8988T (cell line): ENCODE measurements at places on chromosomes 1 and 21.

GRCh38 chr1:238063454-238063853 is 172.7 kb upstream of the ZP4 start:
- no peak for DNase-seq

DNA sequence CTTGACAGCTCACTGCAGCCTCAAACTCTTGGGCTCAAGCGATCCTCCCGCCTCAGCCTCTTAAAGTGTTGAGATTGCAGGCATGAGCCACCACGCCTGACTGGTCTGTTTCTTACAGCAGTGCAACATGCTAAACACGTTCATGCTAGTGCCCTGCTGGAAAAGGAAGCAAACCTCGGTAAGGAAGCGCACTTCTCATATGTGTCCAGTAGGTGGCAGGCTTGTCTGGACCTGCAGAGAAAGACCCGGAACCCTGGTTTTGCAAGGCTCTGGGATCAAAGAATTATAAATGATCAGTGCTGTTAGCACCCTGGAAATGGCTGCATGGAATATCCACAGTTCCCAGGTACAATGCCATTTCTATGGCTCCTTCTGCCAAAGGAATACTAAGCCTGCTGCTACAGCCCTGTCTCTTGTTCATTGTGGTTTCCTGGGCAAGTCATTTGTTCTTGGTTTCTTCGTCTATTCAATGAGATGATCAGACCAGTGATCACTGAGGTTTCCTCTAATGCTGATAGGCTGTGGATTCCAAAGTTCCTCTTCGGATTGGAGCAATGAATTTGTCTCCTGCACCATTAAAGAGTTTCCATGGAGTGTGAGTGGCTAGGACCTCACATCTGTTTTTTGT is 15.9 kb downstream of the RNU5D-1 start:
- peak; percentile 56 for DNase-seq

DNA sequence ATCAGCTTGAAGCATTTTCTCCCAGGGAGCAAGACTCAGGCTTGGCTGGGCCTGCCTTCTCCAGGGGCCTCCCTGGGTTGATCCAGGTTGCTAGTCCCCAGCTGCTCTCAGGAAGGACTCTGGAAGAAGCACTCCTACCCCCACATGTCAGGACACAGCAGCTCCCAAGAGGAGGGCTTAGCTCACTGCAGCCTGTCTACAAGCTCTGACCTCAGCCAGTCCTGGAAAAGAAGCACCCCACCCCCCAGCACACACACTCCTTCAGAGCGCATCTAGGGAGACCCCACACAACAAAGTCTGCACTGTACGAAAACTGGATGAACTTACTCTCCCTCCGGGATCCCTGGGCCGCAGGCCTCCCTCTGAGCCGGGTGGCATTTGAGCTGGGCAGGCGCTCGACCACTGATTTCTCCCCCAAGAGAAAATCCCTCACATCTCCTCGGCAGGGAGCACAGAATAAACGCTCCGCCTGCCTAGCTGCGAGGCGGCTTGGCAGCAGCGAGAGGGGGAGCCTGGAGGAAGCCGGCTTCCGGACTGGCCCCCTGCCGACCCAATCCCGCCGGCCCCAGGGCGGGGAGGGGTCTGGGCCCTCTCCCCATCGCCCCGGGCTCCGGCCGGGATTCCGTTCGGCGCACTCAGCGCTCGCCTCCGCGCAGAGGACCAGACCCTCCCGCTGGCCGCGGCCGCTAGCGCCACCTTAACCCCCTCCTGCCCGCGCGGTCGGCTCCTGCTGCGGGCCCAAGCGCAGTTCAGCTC is at the start of gene KCNA2:
Gene KCNA2 (minus strand): TSS at position 458 of the 756 bp plus-strand sequence. CDS start 1,576 bp downstream, outside the sequence.
- no peak for DNase-seq

DNA sequence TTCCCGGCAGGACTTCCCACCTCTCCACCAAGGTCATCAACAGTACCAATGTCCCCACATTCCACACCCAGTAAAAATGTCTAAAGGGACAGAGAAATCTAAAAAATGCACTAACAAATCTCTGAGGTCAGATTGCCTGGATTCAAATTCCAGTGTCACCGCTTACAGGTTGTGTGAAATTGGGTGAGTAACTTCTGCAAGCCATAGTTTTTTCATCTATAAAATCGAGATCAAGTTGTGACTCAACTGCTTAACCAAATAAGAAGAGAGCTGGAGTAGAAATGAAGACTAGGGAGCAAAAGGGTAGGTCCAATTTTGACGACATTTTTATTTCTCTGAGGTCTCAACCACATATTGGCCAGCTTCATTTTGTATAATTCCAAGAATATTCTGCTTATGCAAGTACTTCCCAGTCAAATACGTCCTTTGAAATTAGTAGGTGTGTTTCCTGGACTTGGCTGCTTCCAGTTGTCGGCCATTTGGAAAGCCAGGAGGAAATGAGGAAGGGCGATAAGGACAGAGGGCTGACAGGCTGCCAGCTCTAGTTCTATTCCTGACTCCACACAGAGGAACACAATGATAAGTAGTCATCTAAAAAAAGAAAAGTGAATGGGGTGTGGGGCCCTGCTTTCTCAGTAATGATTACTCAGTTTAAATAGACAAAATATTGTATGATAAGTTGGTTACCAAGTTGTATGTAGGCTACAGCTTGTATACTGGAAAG is 57.7 kb upstream of the ZC3H11B start:
- DNase-seq = no peak

- DNase-seq = no peak
Observed at GRCh38 chr1:244159646-244160045, 108.6 kb downstream of the ZBTB18 start.

DNA sequence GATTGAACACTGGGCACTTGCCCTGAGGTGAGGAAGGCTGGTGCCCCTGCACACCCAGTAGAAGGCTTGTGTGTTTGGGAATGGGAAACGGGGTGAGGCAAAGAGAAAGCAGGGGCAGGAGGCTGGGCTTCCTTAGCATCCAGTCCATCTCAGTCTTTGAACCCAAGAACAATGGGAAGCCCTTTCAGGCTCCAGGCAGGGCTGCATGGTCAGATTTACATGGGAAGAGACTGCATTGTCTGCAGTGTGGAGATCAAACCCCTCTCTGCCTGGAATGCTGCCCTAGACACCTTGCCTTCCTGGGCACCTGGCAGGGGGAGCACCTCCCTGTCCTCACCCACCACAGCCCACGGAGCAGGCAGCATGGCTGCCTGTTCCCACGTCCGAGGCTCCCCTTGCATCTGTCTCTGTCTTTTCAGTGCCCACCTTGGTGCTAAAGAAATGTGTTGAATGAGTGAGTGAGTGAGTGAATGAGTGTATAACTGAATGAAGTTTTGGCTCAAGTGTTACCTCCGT is 268.5 kb downstream of the GRIK3 start:
- DNase-seq = no peak

DNA sequence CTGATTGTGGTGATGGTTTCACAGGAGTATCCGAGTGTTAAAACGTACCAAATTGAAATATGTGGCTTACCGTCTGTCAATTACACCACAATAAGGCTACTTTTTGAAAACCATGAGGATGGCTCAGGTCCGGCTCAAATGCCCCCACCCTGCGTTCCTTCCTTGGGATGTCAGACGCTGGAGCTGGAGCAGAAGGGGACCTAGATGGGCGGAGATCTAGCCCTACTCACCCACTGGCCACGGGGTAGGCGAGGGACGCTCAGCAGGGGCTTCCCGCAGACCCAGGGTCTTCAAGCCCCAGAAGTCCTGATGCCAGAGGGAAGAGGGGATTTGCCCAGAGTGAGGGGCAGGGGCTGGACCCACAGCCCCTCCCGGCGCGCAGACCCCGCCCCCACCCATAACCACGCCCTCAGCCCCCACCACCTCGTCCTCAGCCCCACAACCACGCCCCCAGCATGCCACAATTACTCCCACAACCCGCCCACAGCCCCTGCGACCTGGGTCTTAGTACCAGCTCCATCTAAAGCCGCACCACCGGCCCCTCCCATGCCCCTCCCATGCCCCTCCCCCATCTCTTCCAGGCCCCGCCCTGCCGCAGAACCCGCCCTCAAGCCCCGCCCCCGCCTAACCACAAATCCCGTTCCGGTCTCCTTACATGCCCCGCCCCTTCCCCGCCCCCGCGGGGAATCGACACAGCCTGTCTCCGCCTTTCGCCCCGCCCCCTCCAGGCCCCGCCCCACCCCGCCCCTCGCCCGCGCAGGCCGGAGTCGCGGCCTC is at the start of gene LRRC3:
Gene LRRC3 (plus strand): TSS at position 764 of the 777 bp plus-strand sequence. CDS start 1,135 bp downstream, outside the sequence.
- DNase-seq = peak; percentile 87

DNA sequence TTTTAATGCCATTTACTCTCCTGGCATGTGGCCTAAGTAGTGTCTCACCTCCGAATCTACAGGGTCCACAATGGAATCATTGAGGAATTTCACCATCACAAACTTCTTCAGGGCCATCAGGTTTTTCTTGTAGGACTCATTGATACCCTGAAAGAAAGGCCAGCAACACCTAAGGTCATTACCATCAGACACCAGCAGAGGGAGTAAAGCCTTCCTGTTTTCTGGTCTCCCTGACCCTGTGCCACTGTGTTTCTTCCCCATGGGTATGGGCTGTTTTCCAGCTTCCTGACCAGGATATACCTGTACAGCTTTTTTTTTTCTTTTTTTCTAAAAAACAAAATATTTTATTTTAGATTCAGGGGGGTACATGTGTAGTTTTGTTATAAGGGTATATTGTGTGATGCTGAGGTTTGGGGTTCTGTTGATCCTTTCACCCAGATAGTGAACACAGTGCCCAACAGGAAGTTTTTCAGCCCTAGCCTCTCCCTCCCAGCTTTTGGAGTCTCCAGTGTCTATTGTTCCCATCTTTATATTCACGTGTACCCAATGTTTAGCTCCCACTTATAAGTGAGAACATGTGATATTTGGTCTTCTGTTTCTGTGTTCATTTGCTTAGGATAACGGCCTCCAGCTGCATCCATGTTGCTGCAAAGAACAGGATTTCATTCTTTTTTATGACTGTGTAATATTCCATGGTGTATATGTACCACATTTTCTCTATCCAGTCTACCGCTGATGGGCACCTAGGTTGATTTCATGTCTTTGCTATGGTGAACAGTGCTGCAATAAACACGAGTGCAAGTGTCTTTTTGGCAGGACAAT is 18.3 kb downstream of the PPT1 start:
- DNase-seq = no peak

DNA sequence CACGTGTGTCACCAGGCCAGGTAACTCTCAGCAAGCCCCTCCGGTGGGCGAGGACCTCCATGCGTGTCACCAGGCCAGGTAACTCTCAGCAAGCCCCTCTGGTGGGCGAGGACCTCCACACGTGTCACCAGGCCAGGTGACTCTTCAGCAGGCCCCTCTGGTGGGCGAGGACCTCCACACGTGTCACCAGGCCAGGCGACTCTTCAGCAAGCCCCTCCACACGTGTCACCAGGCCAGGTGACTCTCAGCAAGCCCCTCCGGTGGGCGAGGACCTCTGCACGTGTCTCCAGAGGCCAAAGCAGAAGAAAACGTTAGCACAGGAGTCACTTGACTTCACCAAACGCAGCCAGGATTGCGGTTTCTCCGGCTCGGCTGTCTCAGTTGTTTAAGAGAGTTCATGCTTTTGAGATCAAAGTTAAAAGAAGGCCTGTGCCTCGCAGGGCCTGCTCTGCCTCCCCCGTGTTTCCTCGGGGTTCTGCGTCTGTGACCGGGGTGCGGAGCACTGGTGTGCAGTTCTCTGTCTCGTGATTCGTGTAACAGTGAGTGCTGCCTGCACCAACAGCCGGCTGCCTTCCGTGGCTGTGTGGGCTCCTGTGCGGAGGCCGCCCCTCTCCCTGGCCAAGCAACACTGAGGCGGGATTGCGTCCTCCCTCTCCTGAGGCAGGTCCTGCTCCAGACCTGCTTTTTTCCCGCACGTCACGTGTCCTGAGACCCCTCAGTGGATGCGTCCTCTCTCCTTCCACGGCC is 56.6 kb downstream of the PRKCZ start:
- DNase-seq = no peak

GRCh38 chr21:29124645-29125044 is 5.8 kb upstream of the MAP3K7CL start:
- no peak for DNase-seq

DNA sequence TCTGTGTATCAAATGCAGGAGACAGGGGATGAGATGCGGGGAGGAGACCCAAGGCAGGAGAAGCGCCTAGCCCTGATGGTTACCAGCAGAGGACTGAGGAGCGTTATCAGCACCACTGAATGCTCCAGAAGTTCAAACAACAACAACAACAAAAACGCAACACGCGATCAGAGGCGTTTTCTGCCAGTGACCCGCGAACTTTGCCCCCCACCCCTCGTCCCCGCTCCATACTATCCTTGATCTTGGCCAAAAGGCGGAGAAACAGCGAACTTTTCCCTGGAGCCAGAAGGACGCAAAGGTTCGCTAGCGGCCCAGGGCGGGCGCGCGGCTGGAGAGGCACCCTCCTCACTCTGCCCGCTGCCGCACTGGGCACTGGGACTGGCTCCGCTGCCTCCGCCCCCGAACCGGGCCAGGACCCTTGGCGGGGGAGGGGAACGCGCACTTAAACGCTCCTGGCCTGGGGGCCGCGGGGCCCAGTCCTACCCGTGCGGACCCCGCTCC is 699 bp downstream of the ECHDC2 start:
- no peak for DNase-seq

DNA sequence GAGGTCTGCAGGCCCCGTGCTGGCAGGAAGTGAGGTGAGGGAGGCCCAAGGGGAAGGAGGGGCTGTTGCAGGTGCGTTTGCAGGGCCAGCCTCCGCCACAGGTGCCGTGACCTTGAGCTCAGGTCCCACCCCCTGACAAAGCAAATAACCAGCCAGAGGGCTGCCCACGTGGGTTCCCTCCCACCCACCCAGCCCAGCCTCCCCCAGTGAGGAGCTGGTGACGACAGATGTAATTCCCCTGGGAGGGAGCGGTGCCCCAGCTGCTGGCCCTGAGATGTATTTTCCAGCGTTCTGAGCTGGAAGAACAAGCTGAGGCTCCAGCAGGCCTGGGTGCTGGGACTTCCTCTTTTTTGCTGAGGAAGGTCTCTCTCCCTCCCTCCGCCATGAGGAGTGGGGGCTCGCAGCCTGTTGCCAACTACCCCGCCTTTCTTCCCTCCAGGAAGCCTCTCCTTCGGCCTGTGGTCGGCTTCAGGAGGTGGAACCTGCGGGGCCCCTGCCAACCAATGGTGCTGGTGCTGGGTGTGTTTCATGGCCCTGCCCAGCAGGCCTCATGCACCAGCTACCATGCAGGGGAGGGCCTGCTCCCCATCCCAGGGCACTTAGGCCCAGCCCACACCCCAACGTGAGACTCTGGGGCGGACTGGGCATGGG is 153.2 kb downstream of the PRDM16 start:
- no peak for DNase-seq

- no peak for DNase-seq
Observed at GRCh38 chr1:96414598-96414997, 307.0 kb upstream of the PTBP2 start.

GRCh38 chr1:8314346-8315280 is 3.3 kb upstream of the SLC45A1 start:
- DNase-seq = peak; percentile 72

DNA sequence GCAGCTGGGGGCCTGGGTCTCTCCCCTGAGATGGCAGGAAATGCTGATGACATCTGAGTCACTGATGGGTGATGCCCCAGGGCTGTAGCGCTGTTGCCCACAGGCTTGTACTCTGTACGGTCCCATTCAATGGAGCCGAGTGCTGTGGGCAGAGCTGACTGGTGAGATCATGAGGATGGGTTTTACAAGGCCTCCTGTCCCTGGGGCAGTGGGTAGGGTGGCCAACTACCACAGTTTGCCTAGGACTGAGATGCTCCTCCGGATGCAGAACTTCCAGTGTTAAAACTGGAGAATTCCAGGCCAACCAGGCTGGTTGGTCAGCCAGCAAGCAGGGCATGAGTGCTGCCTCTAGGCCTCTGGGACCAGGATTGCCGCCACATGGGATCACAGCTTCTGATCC is 9.2 kb downstream of the PHLDA3 start:
- no peak for DNase-seq

GRCh38 chr1:119731060-119731459 is 19.3 kb downstream of the PHGDH start:
- no peak for DNase-seq

GRCh38 chr1:210234329-210234757 is 1.7 kb downstream of the SERTAD4 start:
- no peak for DNase-seq
